ENCODE measurements at places on chromosomes 2 and 18. TPM values are rescaled to one million over a fixed set of nuclear protein-coding genes. Genes with fewer than 3 reads are reported as not detected.

Gene IL36A
- total RNA-seq, result not detected

Gene PSMA8
- under 0.01 TPM for total RNA-seq

Gene CCDC74B
- 2.3 TPM for total RNA-seq

Gene RESP18
- total RNA-seq, result not detected

Gene PHOSPHO2
- total RNA-seq, result 2.8 TPM

Gene MYL1
- not detected for total RNA-seq

Gene FOXD4L1
- total RNA-seq, result 0.19 TPM

Gene IL1F10
- total RNA-seq, result not detected

Gene C1QL2
- not detected for total RNA-seq

Gene CTAGE1
- 0.28 TPM for total RNA-seq

Gene TGIF1
- 280 TPM for total RNA-seq

Gene PROKR1
- total RNA-seq, result not detected

Gene PRKAG3
- under 0.01 TPM for total RNA-seq

Gene CELF4
- not detected for total RNA-seq

Gene CGREF1
- total RNA-seq, result 14.9 TPM

Gene UGT1A9
- under 0.01 TPM for total RNA-seq

Gene ABHD1
- total RNA-seq, result under 0.01 TPM

Gene HOXD12
- not detected for total RNA-seq

Gene MAPK4
- not detected for total RNA-seq

Gene TUBA3D
- not detected for total RNA-seq

Data from regular cardiac myocyte (primary cell).